Dermis microvascular lymphatic vessel endothelial cell (primary cell): ENCODE measurements at places on chromosomes 3 and 15.

GRCh38 chr3:117201901-117202774, 492.6 kb downstream of the TUSC7 start:
- no peak for DNase-seq

- no peak for DNase-seq
Observed at GRCh38 chr3:55097441-55097840, 169.6 kb upstream of the LRTM1 start.

DNA sequence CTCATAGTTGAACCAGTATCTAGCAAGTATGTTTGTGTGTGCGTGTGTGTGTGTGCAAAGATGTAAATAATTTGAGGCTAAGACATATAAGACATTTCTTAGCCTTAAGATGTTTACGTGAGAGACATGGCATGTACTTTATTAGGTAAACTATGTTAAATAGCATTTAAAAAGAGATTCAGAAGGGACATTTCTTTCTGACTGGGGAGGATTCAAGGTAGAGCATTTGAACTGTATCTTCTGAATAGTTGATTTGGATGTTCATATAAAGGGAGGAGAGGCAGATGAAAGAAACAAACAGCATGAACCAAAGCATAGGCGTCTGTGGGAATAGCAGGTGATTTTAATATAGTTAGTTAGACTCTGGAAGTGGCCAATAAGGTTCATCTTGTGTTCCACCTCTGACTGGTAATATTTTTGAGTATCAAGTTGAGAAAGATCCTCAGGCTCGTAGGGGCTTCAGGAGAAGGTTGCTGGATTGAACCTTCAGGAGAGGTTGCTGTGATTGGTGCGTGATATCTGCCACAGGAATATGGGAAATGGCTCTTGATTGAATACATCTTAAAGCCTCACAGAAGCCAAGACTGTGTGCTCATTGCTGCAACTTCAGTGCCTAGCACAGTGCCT, 12.6 kb downstream of the NFKBIZ start:
- no peak for DNase-seq

- DNase-seq = no peak
Observed at GRCh38 chr15:31012455-31012854, 21.0 kb upstream of the MTMR10 start.

DNA sequence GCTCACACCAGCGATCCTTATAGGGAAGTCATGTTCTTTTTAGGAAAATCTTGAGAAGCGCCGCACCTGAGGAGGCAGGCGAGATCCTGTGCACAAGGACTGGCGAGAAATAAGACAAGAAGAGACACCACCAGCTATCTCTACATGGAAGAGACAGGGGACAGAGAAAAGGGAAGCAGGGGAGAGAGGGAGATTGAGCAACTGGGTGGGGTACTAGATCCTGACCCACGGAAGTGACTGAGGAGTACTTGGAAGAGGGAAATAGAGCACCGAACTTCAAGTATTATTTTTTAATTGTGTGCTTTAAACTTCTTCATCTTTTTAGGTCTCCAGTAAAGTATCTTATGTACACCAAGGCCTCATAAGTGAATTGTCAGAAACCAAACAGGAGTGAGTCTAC, 742.0 kb upstream of the LMCD1 start:
- DNase-seq = no peak

DNA sequence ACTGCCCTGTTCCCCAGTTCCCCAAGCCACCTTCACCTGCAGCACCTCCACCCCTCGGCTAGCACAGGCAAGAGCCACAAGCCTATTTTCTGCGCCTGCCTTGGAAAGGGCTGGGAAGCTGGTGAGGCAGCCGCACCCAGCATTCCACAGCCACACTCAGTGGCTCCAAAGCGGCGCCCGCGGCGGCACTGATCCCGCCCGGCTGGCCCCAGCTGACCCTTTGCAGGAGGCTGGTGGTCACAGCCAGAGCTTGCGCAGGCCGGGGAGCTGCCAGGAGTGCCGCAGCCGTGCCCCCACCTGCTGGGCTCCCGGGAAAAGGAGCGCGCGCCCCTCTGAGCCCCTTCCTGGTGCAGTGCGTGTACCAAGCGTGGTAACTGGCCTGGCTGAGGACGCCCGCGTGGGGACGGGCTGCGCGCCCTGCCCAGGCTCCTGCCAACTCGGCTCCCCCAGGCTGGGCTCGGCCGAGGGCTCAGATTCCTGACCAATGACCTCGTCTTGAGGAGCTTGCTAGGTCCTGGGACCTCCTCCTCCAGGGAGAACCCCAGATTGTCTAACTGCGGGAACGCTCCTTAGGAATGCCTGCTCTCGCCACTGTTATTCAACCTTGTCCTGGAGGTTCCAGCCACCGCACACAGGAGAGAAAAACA, 13.3 kb downstream of the GRAMD2A start:
- no peak for DNase-seq

DNA sequence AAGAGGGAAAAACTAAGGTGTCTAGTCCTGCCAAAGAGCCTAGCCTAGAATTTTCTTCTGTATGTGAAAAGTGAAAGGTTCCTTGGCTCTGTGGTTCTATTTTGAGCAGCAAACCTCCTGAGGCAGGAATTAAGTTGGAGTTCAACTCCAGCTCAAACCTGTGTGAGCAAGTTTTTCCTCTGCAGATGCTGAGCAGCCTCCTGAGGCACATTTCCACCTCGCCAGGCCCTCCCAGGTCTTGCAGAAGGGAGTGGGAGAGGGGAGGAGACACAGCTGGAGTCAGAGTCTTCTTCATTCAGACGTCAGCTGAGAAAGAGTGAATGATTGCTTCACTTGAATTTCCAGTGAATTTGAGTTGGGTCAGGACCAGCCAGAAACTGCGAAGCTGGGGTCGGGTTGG, 69.5 kb upstream of the ETV5 start:
- DNase-seq = no peak

- no peak for DNase-seq
Observed at GRCh38 chr15:69462030-69462492, 9.4 kb downstream of the RPLP1 start.

DNA sequence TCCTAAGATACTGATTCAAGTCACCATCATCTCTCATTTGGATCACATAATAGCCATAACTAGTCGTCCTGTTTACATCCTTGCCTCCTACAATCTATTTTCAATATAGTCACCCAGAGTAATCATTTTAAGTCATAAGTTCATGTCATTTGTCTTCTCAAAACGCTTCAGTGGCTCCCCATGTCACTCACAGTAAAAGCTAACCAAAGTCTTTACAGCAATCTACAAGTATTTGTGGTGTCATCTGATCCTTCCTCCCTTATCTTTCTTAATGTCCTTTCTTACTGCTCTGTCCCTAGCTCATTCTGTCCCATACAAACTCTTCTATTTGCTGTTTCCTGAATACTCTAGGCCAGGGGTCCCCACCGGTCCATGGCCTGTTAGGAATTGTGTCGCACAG, 28.8 kb downstream of the GBE1 start:
- no peak for DNase-seq

DNA sequence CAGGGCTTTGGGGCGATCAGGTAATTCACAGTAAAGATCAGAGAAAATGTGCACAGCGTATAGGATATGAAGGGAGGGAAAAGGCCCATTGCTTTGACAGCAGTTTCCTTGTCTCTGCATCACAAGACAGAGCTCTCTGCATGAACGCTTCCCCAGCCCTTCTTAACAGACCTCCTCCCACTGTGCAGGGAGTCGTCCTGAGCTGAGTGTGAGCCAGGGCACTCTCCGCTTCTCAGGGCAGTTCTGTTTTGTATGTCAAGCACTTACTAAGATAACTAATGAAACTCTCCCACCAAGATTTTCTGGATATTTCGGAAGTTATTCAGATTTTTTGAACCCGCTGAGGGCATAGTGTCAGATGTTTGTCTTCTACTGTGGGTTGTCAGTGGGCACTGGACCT, 105.8 kb upstream of the C15orf61 start:
- no peak for DNase-seq
